ENCODE measurements at places on chromosomes 5 and 9. TPM values are rescaled to one million over a fixed set of nuclear protein-coding genes. Genes with fewer than 3 reads are reported as not detected.
A peak's percentile ranks its signal among the peaks of the same experiment; 100 is the strongest.

DNA sequence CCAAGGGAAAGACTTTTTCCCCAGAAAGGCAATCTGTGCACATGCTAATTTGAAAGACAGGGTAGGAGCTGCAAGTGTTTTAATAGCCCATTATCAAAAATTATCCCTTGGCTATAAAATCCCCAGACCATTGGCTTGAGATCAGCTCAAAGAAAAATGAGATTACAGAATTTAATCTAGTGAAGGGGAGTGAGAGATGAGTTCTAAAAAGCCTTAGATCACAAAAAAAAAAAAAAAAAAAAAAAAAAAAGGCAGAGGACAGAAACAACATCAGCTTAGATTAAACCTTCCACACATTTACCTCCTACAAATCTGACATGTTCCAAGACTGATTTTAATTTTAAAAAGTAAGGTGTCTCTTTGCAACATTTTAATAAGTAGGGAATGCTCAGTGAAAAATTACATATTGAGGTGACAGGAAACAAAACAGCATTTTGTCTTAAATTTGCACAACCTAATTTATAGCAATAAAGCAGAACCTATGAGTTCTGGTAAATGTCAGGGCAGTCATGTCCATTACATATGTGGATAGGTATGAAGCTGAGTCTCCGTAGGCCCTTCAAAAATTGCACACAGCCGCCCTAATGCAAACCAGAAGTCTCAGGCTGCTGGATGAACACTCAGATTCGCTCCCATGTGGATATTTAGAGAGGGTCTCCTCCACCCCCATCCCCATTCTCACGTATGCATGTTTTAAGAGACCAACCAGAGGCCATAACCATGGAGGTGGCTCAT is 43.4 kb downstream of the NFIB start:
- DNase-seq, result no peak

- DNase-seq, result no peak
These were observed 18.9 kb downstream of the SLC22A5 start for GRCh38 chr5:132388244-132389050.

- DNase-seq, result no peak
These were observed 17.3 kb upstream of the RNU6ATAC start for GRCh38 chr9:134181648-134182034.

PCDHGA6 gene
- total RNA-seq, result 6.7 TPM

KCNV2 gene
- not detected for total RNA-seq

GRCh38 chr5:123502120-123502519 is 9.9 kb upstream of the CSNK1G3 start:
- no peak for DNase-seq

DNA sequence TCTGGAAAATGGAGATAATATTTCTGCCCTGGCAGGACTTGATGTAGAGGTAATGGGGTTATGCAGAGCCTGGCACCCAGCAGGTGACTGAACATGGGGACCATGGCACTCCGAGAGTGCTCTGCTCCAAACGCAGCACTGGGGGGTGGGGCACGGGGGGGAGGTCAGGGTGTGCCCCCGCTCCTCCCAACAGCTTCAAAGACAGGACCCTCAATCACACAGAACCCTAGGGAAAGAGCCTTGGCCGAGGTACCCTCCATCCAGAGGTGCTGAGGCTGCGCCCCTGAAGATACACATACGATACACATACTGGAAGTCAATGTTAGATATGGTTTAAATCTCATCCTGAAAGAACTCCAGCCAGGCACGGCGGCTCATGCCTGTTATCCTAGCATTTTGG is 26.6 kb upstream of the CEP72 start:
- no peak for DNase-seq

POLR3G gene
- total RNA-seq, result 0.46 TPM

FAM81B gene
- total RNA-seq, result 18.8 TPM

GRCh38 chr9:118929287-118929686 is 439.9 kb downstream of the BRINP1 start:
- no peak for DNase-seq

DNA sequence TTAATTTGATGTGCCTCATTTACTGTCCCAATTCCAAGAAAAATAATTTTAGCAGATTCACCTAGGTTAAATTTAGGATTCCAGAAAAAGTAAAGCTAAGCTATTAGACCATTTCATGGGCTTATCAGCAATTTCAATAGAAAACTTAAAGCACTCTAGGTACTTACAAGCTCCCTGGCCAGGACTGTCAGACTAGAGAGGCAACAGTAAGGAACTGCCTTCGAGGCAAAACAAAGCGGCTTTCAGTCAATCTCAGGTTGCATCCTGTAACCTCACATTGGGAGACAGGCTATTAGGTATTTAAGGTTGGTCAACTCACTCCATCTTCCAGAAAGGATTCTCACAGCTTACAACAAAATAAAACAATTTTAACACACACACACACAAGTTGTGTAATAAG is 48.7 kb upstream of the FSD1L start:
- no peak for DNase-seq

DNA sequence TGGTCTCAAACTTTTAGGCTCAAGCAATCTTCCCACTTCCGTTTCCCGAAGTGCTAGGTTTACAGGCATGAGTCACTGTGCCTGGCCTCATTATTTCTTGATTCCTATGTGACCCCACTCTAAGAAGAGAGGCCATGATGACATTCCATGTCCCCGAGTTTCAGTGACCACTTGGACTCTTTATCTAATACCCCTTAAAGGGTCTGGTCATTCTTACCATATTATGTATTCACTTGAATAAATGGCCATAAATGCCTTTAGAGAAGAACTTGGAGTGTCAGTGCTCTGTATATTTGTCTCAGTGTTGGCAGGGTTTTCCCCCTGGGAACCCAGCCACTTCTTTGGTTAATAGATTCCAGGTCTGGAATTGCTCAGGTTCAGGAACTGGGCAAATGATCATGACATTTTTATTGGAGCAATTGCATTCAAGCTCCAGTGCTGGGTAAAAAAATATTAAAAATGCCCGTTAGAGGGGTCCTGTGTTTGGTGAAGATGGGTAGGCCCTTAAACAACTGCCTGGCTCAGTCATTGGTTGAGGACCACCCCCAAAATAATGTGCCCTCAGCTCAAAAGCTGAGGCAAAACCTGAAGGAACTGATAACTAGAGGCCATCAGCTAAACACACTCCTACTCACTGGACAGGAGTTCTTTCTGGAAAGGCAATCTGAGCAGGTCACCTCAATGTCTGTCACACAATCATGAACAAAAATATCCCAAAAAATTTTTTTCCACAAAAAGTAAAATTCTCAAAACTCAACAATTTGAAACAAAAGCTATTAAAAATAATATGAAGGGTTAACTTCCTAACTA is 186.6 kb upstream of the ZNF608 start:
- no peak for DNase-seq

DNA sequence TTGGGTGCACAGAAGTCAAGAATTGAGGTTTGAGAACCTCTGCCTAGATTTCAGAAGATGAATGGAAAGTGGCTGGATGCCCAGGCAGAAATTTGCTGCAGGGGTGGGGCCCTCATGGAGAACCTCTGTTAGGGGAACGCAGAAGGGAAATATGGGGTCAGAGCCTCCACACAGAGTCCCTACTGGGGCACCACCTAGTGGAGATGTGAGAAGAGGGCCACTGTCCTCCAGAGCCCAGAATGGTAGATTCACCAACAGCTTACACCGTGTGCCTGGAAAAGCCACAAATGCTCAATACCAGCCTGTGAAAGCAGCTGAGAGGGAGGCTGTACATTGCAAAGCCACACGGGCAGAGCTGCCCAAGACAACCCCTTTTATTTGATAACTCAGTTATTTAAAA is 383.5 kb downstream of the TLE4 start:
- no peak for DNase-seq

DNA sequence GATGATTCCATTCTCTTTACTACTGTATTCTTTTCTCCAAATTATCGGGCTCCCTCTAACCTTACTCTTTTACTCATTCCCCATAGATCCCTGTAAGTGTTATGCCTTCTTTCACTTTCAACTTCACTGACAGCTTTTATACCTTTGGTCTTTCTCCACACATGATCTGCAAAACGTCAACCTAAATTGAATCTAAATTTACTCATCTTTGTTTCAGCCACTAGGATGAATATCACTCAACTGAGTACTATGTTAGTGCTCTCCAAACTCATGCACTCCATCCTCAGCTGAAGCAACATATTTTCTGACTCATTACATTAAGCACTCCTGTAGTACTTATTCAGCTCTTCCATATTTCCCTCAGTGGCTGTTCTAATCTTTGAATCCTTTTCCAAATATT is 133.4 kb downstream of the ADAMTS19 start:
- DNase-seq, result no peak

DNA sequence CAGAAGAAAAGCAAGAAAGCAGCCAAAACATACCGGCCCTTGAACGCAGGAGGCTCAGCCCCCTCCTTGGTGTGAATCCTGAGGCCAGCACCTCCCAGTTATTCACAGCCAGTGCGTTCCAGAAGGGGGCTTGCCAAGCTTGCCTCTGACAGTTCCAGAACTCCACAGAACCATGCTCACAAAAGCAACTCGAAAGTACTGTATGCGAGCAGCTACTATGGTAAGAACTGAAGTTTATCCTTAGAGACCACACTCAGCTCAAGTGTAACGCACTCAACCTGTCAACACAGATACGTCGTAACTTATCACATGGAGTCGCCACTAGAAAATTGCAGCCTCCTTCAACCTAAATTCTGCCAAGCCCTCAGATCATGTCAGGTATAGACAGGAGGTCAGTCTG is 1.4 kb downstream of the UBAC1 start:
- peak; percentile 38 for DNase-seq

NEUROG1 gene
- total RNA-seq, result not detected

AGPAT2 gene
- 48.6 TPM for total RNA-seq

GRCh38 chr5:156295431-156295830 is 31.5 kb upstream of the SGCD start:
- DNase-seq, result no peak

DNA sequence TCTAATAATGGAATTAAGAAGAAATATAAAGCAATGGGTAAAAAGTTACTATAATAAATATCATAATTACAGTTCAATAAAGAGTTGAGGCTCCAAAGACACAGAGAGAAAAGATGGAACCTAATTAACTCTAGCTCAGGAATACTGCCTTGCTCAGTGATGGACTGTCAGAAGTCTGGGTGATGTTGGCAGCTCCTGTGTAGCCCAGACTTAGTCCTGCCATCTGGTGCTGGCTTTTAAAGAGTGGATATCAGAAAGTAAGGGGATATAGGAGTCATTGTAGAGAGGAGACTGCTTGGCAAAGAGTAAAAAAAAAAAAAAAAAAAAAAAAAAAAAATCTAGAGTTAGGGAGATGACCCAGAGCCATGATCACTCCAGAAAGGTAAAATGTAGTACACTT is 551.9 kb upstream of the DMAC1 start:
- DNase-seq, result no peak

- DNase-seq, result no peak
These were observed 10.8 kb upstream of the DBN1 start for GRCh38 chr5:177483994-177484901.

DNA sequence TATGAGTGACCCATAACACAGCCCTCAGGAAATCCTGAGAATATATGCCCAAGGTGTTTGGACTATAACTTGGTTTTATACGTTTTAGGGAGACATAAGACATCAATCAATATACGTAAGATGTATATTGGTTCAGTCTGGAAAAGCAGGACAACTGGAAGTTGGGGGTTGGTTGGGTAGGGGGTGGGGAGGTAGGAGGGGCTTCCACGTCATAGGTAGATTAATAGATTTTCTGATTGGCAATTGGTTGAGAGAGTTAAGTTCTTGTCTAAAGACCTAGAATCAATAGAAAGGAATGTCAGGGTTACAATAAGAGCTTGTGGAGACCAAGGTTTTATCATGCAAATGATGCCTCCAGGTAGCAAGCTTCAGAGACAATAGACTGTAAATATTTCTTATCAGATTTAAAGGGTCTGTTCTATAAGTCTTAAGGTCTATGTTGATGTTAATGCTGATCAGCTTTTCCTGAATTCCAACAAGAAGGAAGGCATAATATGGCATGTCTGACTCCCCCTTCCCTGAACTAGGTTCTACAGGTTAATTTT is 2267.7 kb upstream of the ACO1 start:
- DNase-seq, result no peak

SLC6A18 gene
- not detected for total RNA-seq

DNA sequence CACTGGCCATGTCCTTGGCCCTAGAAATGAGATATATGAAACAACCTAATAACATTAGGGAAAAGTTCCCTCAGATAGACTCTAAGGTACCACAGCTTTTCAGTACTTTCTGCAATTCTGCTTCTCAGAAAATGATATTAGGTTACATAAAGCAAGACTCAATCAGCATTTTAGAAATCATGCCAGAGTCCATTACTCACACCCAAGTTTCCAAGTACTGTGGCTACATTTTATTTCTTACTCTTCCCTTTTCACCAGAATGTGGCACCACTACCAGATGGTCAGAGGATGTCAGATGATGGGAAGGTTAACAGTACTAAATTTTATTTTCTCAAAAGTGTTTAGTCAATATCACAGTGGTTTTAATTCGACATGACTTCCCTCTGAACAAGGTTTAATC is 217.2 kb downstream of the MLLT3 start:
- DNase-seq, result no peak

- DNase-seq, result no peak
These were observed 268.2 kb downstream of the MAST4 start for GRCh38 chr5:66864240-66864884.

DNA sequence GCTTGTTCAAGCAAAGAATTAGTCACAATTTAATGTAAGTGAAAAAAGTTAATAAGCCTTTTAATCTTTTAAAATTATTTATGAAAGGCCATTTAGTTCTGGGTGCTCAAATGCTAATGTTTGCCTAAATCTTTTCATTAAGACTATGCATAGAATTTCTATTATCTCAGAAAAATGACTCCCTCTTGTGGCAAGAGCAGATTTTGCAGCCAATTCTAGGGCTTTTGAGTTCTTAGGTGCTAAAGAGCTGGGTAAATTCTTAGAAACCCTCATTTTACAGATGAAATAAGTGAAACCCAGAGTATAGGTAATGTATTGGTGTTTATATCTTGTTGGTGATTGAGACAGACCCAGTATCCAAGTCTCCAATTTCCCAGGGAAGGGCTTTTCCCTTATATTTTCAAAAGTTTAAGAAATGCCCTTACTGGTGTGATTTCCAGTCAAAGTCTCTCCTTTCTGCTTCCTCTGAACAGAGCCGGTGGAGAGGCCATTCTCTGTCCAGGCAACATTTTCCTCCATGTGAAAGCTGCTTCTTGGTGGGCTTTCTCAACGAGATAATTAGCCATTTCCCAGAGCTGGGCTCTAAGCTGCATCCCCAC is 24.1 kb upstream of the PCSK5 start:
- DNase-seq, result no peak

GRCh38 chr5:154352960-154353548 is 92.7 kb upstream of the SAP30L start:
- DNase-seq, result no peak

AFF4 gene
- 26.8 TPM for total RNA-seq

DNA sequence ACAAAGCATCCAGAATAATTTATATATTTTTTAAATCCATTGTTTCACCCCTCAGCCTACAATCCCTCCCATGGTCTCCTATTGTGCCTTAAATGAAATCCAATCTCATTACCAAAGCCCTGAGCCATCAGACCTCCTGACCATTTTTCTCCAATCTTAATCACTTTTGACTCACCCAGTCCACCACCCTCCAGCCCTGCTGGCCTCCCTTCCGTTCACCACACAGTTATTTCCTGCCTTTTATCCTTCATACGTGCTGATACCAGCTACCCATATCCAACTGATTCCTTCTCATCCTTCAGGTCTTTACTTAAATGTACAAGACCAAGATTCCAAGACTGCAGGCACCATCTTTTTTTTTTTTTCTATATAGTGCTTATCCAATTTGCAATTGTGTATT is 1026.7 kb upstream of the DMAC1 start:
- DNase-seq, result no peak

All from Right ventricle myocardium superior (tissue), 1 donor.